ENCODE measurements at places on chromosomes 7 and 10.
A peak's percentile ranks its signal among the peaks of the same experiment; 100 is the strongest.

- DNase-seq: peak; percentile 12
These were observed 437.5 kb downstream of the KIF20B start for GRCh38 chr10:90138844-90139243.

GRCh38 chr10:4093438-4093837, 308.4 kb upstream of the KLF6 start:
- no peak for DNase-seq

DNA sequence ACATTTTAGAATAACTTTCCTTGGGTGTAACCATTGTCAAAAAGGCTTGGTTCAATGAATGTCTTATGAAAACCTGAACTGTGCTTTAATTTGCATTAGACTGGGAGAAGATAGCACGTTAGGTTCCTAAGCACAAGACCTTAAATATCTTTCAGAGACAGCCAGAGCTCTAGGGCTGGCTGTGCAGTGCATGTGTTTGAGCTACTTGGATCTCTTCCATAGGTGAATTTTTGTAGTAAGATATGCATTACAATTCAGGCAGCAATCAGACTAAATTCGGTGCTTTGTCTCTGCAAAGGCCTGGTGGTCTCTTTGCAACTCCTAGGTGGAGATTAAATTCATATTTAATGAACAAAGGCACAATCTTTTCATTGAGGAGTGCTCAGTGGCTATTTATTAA, 192.0 kb downstream of the ZNF438 start:
- no peak for DNase-seq

GRCh38 chr10:5762531-5762930, 50.7 kb downstream of the GDI2 start:
- no peak for DNase-seq

DNA sequence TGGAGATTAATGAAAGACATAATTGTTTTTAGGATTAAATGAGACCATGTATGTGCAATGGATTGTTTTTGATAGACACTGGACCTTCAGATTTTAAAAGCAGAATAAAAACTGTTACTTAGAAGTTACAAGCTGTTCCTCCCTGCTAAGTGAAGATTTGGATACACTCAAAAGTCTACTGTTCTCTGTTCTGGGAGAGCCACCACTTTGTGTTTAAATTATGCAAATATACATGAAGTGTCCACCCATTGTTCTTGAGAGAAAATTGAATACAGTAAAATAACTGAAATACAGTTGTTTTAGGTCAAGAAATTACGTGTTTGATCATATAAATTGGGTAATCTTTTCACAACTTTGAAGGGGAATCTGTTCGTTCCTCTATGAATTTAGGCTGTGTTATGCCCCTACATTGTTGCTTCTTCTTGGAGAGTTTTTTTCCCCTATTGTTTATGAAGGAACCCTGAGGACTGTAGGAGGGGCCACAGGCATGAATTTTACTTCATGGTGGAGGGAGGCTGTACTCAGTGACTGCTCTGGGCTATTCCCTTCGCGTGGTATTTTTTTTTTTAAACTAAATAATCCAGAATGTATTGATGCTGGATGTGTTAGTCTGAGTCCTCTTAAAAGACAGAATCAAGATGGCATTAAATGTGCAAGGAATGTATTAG, 18.6 kb upstream of the VCL start:
- DNase-seq: no peak

DNA sequence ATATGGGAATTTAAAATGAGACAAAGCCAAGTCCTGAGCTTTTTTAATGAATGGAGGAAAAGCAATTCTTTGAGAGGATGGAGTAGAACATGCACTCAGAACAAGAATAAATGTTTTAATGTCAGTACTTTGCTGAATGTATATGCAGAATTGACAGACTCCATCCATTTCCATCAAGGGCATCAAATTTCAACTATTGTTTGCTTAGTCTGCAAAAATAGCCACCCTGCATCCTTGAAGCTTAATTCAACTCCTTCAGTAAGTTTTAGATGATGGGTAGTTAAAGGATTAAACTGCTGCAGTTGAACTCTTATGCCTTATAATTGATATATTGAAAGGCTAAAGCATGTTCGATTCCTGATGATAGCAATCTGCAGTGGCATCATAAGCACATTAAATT, 99.7 kb upstream of the IFRD1 start:
- no peak for DNase-seq

DNA sequence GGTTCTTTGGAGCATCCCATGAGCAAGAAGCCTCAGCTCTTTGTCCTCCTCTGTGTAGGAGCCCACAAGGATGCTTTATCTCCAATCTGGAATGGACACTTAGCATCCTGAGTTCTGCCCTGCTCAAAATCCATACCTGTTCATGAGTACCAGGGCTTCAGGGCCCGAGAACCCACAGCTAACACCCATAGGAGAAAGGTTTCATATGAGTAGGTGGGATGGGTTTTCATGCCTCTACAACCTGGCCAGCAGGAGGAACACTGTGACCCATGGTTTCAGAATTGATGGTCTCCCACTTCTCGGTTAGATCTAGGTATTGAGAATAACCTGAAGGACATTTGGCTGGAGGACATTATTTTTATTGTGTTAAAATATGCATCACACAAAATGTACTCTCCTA, 57.8 kb downstream of the TBXAS1 start:
- DNase-seq: no peak

- DNase-seq: no peak
These were observed 96.7 kb downstream of the ZRANB1 start for GRCh38 chr10:125038637-125039036.

GRCh38 chr7:55475855-55476803, 96.2 kb downstream of the VOPP1 start:
- no peak for DNase-seq

GRCh38 chr10:132351611-132352010, 19.6 kb downstream of the LRRC27 start:
- DNase-seq: no peak

GRCh38 chr7:87627634-87627994, 584 bp upstream of the RUNDC3B start:
- DNase-seq: no peak

DNA sequence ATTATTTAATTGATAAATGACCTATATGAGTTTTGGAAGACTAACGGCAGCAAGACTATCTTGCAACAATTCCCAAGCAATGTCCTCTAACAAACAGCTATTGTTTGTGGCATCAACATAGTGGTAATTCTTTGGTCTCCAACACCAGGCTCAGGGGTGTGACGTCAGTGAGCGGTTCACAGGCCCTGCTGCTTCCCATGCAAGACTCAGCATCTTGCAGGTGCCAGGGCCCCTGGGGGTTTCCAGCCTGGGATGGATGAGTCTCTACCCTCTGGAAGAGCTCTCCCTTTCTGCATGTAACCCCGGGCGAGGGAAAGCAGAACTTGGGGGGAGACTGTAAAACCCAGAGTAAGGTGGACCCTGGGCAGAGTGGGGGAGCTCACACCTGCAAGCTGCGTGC, 164.7 kb downstream of the ACTR3B start:
- DNase-seq: no peak

- no peak for DNase-seq
These were observed 17.1 kb downstream of the CHST3 start for GRCh38 chr10:71981015-71981875.

DNA sequence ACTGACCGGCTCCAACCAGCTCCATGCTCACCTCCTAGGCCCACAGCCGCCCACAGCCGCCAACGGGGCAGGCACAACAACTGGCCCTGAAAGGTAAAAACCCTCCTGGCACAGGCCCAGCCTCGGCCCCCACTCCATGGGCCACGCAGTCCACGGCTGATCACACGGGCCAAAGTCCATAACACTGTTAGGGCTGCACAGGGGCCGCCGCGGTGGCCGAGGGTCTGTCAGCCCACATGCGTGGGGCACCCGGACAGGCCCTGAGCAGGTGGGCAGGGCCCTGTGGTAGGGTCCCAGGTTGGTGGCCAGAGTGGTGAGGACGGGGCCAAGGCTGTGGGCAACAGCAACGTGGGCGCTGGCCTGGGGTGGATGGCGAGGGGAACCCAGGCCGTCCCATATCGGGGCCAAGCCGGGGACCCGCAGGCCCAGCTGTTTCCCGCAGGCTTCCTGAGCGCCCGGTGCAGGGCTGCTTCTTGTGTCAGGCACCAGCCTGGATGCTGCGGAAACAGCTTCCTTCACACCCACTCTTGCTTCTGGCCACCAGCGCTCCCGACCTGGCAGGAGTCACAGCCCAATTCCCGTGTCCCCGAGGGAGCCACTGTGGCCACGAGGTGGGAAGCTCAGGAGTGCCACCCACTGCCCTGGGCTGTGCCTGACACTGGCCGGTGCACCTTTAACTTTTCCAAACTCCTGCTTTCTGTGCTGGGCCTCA, 29.2 kb downstream of the CYP2W1 start:
- DNase-seq: no peak

GRCh38 chr7:38506004-38506403, 125.2 kb downstream of the AMPH start:
- DNase-seq: no peak

DNA sequence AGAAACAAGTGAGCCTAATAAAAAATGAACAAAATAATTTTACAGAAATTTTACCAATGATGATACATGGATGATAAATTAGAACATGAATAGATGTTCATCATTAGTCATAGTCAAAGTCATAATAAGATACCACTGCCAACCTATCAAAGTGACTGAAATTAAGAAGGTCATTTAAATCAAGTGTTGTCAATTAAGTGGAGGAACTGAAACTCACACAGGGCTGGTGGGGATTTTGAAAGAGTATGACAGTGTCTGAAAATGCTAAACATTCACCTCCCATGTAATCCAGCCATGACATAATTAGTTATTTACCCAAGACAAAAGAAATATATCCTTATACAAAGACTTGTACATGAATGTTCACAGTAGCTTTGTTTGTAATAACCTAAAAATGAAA, 57.1 kb upstream of the DYNC1I1 start:
- DNase-seq: no peak

- no peak for DNase-seq
These were observed 14.7 kb upstream of the CPXM2 start for GRCh38 chr10:123906296-123906695.

GRCh38 chr7:41039386-41039953, 663.4 kb downstream of the INHBA start:
- DNase-seq: no peak

DNA sequence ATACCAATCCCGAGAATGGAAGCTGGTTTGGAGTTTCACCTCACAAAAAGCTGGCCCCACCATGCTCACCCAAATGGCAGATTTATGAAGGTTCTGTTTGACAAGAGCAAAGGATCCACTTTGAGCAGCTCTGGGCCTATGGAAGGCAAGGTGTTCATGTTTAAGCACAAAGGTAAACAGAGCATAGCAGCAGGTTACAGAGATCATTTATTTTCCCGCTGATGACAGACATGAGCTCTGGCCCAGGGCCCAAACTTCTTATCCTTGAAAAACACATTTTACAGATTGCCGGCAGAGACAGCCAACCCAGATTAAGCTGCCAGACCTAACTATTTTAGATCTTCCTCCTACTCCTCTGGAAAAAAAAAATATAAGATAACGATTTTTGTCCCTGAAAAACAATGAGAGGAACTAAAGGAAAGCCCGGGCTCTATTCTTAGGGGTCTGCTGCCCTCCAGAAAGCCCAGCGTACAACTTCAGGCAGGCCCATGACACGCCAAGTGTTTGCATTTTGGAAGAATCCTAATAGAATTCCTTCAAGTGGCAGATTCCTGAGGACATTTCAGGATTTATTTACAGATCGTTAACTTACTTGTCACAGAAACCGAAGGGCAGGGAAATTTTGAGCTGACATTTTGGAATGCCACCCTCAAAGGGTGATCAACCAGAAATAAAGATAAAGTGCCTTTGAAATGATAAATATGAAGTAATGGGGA, 40.0 kb downstream of the SYPL1 start:
- DNase-seq: no peak

GRCh38 chr10:74213571-74214162, 62.6 kb downstream of the ADK start:
- DNase-seq: peak; percentile 32

DNA sequence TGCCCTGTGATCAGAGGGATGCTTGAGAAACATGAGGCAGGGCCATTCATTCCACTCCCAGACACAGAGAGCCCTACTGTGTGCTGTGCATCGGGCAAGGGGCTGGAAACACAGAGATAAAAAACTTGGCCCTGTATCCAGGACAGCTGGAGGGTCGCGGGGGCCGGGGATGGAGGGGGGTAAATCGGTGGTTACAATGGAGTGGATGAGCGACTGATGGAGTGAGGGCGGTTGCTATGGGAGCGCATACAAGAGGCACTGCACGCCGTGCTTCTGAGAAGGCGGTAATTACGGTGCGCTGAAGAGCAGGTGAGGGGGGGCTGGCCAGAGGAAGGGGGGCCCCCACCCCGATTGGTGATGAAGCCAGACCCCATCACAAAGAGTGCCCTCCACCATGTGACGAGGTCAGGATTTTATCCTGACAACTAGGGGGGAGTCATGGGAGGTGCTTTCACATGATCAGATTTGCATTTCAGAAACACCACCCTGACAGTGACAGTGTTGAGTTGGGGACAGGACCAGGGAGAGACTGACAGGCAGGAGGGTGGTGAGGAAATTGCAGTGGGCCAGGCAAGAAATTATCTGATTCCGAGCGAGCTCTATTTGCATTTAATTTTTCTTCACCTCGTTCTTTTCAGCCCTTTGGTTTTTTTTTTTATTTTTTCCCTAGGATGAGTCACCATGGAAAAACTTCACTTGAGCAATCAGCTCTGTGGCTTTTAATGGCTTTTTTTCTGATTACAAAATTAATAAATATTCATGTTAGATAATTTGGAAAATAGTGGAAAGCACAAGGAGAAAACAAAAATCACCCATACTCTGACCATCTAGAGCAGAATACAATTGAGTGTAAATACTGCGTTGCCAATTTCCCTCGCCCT, 7.8 kb downstream of the CPA5 start:
- no peak for DNase-seq

Measured in activated CD4-positive, alpha-beta T cell treated with anti-CD3 and anti-CD28 coated beads, Interleukin-2, Interleukin-6, amounts not matched to agents 100 ng/mL and 50 ng/mL, durations not matched to agents 16 hours and 8 hours (primary cell).